ENCODE measurements at places on chromosomes 2 and 18.

DNA sequence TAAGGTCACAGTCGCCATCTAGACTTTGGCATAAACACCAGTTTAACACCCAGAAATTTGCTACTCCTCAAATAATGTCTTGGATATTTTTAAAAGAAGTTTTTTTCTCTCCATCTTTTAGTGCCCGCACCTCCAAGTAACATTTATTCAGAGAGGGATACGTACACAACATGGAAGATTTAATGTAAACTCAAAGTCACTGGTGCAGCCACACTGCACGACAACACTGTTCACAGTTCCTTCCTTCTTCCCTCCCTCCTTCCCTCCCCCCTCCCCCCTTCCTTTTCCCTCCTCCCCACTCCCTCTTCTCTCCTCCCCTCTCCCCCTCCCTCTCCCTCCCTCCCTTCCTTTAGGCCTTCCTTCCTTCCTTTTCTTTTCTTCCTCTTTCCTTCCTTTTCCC, 56.5 kb downstream of the NPPC start:
- no peak for DNase-seq

GRCh38 chr2:106356291-106356690, 111.9 kb downstream of the RGPD3 start:
- no peak for DNase-seq

DNA sequence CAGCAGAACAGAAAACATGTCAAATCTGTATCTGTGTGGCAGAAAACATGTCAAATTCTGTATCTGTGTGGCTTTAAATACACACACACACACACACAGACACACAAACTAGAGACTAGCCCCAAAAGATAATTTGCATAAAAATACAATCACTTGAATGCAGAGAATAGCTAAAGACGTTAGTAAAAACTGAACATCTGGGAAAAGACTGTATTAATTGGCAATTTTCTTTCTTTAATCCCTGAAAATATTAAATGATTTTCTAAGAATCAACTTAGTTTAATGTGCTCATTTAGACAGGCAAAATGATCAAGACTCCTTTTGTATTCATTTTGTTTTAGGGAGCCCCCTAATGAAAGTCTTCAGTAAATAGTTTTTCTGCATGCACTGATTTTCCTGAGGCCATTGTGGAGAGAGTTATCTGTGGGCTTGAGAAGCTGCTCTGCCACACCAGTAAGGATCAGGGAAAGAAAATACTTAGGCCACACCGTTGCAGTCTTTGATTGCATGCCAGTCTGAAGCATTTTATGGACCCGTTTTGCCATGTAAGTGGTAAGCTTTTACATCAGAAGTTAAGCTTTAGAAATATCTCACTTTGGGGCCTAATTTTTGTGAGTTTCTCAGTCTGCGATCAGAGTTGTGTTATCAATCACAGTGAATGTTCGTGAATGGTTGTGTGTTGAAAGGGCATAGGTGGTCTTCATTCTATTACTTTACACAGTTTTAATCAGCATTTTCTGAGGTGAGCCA, 2.2 kb downstream of the SPATS2L start:
- DNase-seq, result no peak

- peak; percentile 46 for DNase-seq
Measured at GRCh38 chr2:236343400-236344161, 79.4 kb upstream of the ASB18 start.

DNA sequence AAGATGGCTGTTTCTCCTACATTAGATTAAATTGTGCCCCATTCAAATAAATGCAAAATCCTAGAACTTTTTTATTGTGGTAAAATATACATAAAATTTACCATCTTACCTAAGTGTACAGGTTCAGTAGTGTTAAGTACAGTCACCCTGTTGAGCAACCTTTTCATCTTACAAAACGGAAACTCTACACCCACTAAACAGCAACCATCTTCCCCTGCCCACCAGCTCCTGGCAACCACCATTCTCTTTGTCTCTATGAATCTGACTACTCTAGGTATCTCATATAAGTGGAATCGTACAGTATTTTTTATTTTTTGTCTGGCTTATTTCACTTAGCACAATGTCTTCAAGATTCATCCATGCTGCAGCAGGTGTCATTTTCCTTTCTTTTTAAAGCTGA, 53.0 kb downstream of the ASXL2 start:
- peak; percentile 45 for DNase-seq
